DND-41 (cell line): ENCODE measurements at places on chromosomes 6 and 20.

GRCh38 chr6:153873541-153873940 is 165.5 kb upstream of the OPRM1 start:
- no peaks in the 10 kb centered on the region for H3K4me1 ChIP-seq
- no peaks in the 10 kb centered on the region for H3K36me3 ChIP-seq
- no peak overlapping the region for H3K27ac ChIP-seq
- H3K4me3 ChIP-seq = no peak overlapping the region

DNA sequence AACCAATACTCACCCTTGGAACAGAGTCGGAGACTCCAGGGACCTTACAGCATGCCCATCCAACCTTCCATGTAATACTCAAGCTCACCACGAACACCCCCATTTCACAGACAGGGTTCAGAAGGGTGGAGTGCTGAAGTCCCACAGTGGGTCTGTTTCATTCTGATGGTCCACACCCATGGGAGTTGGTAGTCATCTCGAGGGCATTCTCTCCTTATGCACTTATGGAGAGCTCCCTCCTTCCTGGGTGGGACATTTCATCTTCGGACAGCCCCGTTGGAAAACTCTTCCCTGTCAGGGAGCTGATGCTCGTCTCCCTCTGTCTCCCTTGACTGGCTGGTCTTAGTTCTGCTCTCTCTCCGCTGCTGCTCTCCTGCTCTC is 38.9 kb downstream of the COX4I2 start:
- no peaks in the 10 kb centered on the region for H3K27me3 ChIP-seq
- peak; percentile 54 for DNase-seq
- H3K4me1 ChIP-seq = peaks cover 90% of the 10 kb centered on the region
- H3K27ac ChIP-seq = peak overlapping the region; percentile 94

DNA sequence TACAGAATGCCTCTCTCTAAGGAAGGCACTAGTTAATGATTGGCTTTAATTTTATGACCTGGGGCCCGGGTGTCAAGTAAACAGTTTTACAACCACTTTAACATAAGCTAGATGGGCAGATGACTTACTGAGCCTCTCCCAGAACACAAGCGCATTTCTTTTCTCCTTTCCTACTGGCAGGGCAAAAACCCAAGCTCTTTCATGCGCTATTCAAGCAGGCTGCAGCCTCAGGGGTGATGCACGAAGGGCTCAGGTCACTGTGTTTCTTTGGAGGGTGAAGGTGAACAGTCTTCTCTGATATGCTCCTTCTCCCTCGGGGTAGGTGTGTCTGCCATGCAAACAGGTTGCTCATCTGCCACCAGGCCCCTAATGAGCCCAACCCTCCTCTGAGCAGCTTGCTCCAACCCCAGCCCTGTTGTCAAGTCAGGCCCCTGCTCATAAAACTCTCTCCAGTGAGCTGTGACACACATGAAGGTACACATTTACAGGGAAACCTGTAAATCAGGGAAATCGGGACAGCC is 73.5 kb upstream of the CDH4 start:
- H3K36me3 ChIP-seq = no peaks in the 10 kb centered on the region
- H3K4me3 ChIP-seq = no peak overlapping the region
- DNase-seq = no peak
- H3K4me1 ChIP-seq = no peaks in the 10 kb centered on the region
- no peak overlapping the region for H3K27ac ChIP-seq
- H3K27me3 ChIP-seq = peaks cover 31% of the 10 kb centered on the region

- H3K36me3 ChIP-seq = no peaks in the 10 kb centered on the region
- H3K27ac ChIP-seq = no peak overlapping the region
- DNase-seq = no peak
- no peaks in the 10 kb centered on the region for H3K4me1 ChIP-seq
- H3K27me3 ChIP-seq = peaks cover 29% of the 10 kb centered on the region
- H3K4me3 ChIP-seq = no peak overlapping the region
Measured at GRCh38 chr6:99873084-99873483, 120.9 kb downstream of the MCHR2 start.

DNA sequence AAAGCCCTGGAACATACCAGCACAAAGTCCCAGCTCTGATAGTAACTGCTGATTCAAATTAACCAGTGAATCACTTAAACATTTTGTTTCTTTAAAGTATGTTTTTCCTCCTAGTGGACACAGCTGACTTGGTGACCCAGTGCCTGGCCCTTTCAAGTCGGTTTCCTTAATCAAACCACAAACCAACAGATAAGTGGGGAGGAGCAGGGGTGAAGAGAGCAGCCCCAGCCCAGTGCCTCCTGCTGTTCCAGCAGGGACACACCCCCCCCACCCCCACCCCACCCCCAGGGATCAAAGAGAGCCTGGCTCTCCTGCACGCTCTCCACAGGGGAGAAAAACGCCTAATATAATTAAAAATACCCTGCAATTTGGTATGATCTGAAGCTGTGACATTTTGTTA is 55.4 kb upstream of the TBXT start:
- H3K4me3 ChIP-seq = no peak overlapping the region
- H3K27me3 ChIP-seq = no peaks in the 10 kb centered on the region
- no peaks in the 10 kb centered on the region for H3K36me3 ChIP-seq
- H3K4me1 ChIP-seq = peaks cover 51% of the 10 kb centered on the region
- peak overlapping the region; percentile 95 for H3K27ac ChIP-seq
- no peak for DNase-seq

GRCh38 chr6:21594416-21595281 is 1.1 kb downstream of the SOX4 start:
- peaks cover 37% of the 10 kb centered on the region for H3K4me1 ChIP-seq
- H3K4me3 ChIP-seq = peak overlapping the region; percentile 67
- peak overlapping the region; percentile 92 for H3K27ac ChIP-seq

DNA sequence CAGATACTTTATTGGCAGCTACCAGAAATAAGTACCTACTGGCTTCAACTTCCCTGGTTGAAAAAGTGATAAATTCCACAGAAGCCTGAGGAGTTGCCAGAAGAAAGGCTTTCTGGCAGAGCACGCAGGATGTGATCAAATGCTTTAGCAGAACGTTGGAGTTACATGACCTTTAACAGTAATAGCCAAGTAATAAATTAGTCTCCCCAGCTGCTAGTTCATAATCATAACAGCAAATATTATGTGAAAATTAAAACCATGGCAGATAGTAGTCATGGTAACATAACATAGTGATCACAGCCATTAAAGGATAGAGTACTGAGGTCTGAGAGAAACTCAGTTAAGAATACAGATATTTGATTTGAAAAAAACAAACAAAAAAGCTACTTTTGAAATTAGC is 567.7 kb downstream of the ADGRB3 start:
- H3K27me3 ChIP-seq = no peaks in the 10 kb centered on the region
- DNase-seq = no peak
- no peak overlapping the region for H3K27ac ChIP-seq
- no peaks in the 10 kb centered on the region for H3K4me1 ChIP-seq
- no peaks in the 10 kb centered on the region for H3K36me3 ChIP-seq
- no peak overlapping the region for H3K4me3 ChIP-seq

GRCh38 chr20:47749339-47749738 is 35.9 kb downstream of the SULF2 start:
- DNase-seq = no peak
- H3K36me3 ChIP-seq = no peaks in the 10 kb centered on the region
- no peaks in the 10 kb centered on the region for H3K27me3 ChIP-seq
- H3K4me3 ChIP-seq = no peak overlapping the region

DNA sequence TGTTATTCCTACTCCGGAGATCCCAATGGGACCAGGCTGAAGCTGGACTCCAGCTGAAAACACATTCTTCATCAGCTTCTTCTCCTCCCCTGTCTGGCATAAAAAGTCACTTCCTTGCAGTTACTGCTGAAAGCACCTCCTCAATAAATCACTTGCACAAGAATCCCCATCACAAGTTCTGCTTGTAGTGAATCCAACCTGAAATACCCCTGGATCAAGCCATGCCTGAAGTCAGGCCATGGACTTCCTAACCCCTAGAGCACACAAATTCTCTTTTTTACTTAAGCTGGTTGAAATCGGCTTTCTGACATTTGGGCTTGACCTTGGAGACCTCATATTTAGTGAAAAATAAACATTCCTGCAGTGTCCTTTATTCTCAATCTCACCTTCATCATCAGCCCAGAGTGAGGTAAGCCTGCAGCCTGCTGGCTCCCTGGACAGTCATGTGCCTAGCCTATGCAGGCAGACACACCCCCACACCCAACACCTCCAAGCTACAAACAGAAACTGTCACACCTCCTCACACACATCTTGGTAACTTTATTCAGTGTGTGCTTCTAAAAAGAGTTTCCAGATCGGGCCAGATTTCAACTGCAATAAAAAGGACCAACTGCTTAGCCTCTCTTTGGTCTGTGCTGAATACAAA is 51.5 kb upstream of the PTPRT start:
- H3K27me3 ChIP-seq = peaks cover 34% of the 10 kb centered on the region
- no peaks in the 10 kb centered on the region for H3K4me1 ChIP-seq
- DNase-seq = no peak
- H3K36me3 ChIP-seq = no peaks in the 10 kb centered on the region
- no peak overlapping the region for H3K27ac ChIP-seq
- H3K4me3 ChIP-seq = no peak overlapping the region

GRCh38 chr20:46774236-46774635 is 64.8 kb downstream of the SLC2A10 start:
- no peak overlapping the region for H3K27ac ChIP-seq
- no peak overlapping the region for H3K4me3 ChIP-seq
- no peaks in the 10 kb centered on the region for H3K4me1 ChIP-seq
- peaks cover 10% of the 10 kb centered on the region for H3K27me3 ChIP-seq

GRCh38 chr20:44495257-44495656 is 19.6 kb downstream of the TTPAL start:
- H3K27ac ChIP-seq = no peak overlapping the region
- no peak for DNase-seq
- H3K27me3 ChIP-seq = no peaks in the 10 kb centered on the region
- peaks cover 89% of the 10 kb centered on the region for H3K36me3 ChIP-seq
